ENCODE measurements at places on chromosomes 16 and 17.

DNA sequence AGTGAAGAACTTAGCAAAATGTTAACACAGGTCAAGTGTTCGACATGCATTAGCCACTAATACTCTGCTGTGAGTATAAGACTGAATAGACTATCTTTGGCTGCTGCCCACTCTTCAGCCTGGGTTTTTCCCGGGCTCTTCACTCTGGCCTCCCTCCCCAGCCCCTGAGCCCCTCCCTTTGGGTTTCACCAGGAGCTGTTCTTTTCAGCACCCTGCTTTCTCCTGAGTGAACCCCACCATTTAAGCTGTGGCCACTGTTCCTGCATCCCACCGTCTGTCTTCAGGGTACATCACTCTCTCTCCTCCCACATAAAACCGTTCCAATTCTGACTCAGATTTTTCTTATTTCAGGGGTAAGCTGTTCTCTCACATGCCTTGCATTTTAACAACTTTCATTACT lies 92.0 kb upstream of the ASIC2 start:
- DNase-seq, result no peak

- no peak for DNase-seq
Measured at GRCh38 chr17:8100111-8100510, 12.6 kb upstream of the ALOX12B start.

DNA sequence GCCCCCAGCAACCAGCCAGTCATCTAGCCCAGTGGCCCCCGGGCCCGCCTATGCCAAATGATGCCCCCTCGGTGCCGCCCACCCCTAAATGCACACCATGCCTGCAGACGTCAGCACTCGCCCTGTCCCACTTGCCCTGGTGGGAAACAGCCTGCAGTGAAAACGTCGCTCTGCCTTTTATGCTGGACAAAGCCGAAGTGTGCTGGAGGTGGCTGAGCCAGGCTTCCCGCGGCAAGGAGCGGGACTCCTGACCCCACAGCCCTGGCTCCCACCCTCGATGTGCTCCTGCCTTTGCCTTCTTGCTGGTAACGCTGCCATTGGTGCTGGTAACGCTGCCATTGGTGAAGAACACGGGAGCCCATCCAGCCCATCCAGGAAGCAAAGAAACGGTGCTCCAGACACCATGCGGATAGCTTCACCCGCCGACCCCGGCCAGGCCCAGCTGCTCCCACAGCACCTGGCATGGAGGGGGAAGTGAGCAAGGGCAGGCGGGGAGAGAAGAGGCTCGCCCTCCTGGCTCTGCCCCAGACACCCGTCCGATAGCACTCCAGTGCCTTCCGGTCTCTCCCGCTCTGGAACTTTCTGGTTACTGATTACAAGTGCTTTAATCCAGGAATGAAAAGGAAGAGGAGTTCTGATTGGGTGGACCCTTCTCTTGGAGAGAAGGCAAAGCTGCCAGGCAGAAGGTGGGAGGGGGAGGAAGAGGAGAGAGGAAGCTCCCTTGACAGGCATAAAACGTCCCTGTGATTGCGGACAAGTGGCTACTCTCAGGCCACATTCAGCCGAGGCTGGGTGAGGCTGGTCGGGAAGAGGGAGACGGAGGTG lies 4.0 kb upstream of the BAIAP2 start:
- DNase-seq, result no peak

GRCh38 chr16:58678716-58679115 lies 5.9 kb downstream of the SLC38A7 start:
- no peak for DNase-seq

DNA sequence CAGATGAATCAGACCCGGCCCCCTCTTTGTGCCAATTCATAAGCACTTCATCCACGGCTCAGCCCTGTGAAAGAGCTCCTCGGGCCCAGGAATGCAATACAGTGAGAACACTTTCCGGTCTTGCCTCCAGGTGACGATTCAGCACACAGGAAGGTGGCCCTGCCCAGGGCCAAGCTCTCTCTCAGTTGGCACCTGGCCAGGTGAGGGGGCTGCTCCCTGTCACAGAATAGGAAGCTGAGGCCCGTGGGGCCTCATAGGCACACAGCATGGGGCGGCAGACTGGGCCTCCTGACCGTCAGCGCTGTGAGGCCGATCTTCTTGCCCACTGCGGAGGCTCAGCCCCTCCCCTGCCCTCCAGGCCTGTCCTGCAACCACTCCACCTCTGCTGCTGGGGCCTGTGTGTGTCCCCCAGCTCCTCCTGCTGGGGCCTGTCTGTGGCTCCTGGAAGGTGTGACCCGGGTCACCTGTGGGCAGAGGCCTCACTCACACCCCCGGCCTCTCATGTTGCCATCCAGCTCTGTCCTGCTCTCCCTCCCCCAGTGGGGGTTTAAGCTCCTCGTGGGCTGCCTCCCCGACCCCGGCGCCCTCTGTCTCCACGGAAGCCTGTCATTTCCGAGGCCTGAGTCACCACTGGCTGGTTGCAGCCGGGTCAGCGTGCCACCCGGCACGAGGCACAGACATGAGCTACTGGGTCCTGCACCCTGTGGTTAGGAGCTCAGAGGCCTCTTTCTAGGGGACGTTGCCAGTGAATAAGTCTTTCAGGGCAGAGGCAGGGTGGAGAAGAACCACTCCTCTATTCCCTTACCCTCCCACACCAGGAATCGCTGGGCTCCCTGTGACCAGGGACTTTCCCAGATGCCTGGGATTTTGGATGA lies 114.4 kb downstream of the SEC14L1 start:
- no peak for DNase-seq

DNA sequence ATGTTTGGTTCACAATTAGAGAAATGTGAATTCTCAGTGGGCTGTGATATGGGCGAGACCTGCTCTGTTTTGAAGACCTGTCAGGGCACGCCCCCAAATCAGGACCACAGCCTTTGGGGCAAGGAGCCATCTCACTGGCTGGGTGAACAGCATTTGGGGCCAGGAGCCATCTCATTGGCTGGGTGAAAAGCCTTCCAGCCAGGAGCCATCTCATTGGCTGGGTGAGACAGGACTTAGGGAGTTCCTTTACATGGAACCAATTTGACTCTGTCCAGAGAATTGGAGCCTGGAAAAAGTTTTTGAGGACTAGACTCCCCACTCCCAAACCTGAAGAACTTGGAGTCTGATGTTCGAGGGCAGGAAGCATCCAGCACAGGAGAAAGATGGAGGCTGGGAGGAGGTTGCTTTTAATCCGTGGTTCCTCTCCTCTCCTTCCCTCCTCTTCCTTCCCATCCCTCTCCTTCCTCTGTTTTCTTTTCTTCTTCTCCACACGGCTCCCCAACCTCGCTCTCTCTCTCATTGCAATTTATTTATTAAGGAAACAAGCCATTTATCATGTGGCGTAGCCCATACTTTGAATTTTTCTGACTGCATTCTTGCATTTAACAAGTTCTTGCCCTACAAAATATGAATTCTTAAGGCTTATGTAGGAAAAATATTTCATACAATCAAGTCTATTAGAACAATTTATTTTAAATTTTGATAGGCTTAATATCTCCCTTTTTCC lies 19.7 kb downstream of the FOXL1 start:
- no peak for DNase-seq

DNA sequence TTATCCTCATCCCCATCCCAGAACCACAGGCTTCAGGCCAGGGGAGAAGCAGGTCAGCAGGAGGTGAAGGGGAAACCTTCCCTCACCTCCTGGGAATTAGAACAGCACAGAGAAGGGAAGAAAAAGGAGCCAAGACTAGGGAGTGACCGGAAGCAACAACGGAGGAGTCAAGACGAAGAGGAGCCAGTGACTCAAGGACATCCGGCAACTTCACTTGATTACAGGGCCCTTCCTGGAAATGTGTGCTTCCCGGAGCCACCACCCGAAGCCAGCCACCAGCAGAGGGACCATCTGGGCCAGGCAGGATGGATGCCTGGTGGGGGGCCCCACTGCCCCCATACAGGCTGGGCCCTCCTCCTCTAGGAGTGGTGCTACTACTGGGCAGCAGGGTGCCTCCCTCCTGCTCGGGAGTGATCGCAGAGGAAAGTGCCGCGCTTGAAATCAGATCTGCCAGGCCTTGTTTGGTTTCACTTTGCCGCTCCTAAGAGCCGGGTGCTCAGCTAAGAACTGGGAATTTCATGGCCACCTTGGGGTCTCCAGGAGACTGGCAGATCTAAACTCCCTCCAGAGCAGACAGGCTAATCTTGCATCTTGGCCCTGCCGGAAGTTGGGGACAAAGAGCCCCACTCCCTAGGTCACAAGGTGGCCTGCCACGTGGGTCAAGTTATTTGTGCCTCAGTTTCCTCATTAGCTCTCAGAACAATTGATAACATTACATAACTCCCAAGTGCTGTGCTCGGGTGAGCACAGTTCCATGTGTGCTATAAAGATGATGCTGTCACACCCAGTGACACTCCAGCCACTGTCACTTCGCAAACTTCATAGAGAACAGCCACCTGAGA lies 6.6 kb downstream of the CDC42EP4 start:
- DNase-seq, result no peak

- no peak for DNase-seq
Measured at GRCh38 chr17:42179911-42180410, 981 bp downstream of the KCNH4 start.

DNA sequence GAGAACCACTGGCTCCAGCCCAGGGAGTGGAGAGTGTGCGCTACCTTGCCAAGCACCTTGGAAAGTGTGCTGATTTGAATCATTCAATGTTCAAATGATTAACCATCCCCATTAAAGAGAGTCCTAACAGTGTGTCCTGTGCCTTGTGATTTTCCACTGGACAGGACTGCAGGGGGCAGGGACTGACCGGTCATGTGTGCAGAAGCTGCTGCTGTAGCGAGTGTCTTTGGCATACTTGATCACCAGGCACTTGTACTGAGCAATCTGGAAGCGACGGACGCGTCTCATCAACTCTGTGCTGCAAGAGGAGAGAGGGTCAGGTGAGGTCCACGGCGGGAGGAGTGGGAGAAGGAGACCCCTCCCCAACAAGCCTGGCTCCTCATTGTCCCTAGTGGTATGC lies 2.0 kb downstream of the TK1 start:
- no peak for DNase-seq

Measured in activated T-helper 1 cell treated with Interleukin-2 at 50 U/mL for 16 hours (primary cell).